Pulmonary artery endothelial cell (primary cell): ENCODE measurements at places on chromosomes 6 and 20. TPM values are rescaled to one million over a fixed set of nuclear protein-coding genes. Genes with fewer than 3 reads are reported as not detected.

GRCh38 chr20:17679941-17680835 is 1.9 kb downstream of the RRBP1 start:
- DNase-seq: no peak

GRCh38 chr6:90154755-90155470 is 141.7 kb downstream of the BACH2 start:
- no peak for DNase-seq

DNA sequence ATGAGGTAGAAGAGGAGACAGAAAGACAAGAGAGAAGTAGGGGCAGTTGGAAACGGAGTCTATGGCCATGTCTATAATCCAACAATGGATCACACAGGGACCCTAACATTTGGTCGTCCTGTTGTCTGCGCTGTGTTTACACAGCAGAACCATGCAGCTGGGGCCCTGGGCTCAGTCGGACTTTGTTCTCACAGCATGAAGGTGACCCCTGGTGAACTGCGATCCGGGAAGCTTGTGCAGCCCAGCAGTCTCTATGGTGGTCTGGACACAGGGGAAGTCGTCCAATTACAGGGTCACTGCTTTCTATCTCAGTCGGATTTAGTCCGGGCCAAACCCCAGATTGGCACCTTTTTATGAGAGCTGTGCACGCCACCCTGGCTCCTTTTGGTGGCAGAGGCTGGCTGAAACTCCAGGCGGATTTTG is 153.6 kb downstream of the FOXA2 start:
- DNase-seq: no peak

- no peak for DNase-seq
Observed at GRCh38 chr6:149933036-149933435, 8.8 kb upstream of the ULBP2 start.

Gene GPLD1
- 0.04 TPM in 1 of 2 replicates, not detected in the other for total RNA-seq

Gene GSTA3
- not detected in 2 replicates for total RNA-seq
